GM04504 (cell line): ENCODE measurements at places on chromosomes 2 and 18.

- no peak for DNase-seq
These were observed 3.5 kb upstream of the NCK2 start for GRCh38 chr2:105741174-105741573.

DNA sequence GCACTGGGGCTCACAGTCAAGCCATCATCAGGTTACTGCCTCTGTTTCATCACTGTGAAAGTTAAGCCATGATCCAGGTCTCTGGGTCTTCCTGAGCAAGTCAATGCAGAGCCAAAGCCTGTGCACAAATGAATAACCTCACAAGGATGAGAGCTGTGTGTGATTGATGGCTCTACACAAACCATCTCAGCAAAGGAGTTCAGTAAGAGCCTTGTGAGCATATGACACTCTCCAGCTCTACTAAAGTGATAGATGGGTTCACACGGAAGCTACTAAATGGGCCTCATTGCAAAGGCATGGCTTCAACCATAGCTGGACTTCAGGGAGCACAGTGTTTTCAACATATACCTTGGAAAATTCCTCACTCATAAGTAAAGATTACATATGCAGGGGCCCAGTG lies 101.5 kb downstream of the AFF3 start:
- DNase-seq = no peak

- DNase-seq = no peak
These were observed 329.7 kb upstream of the NRP2 start for GRCh38 chr2:205352593-205352992.

- no peak for DNase-seq
These were observed 2.0 kb downstream of the INO80C start for GRCh38 chr18:35495536-35496314.

DNA sequence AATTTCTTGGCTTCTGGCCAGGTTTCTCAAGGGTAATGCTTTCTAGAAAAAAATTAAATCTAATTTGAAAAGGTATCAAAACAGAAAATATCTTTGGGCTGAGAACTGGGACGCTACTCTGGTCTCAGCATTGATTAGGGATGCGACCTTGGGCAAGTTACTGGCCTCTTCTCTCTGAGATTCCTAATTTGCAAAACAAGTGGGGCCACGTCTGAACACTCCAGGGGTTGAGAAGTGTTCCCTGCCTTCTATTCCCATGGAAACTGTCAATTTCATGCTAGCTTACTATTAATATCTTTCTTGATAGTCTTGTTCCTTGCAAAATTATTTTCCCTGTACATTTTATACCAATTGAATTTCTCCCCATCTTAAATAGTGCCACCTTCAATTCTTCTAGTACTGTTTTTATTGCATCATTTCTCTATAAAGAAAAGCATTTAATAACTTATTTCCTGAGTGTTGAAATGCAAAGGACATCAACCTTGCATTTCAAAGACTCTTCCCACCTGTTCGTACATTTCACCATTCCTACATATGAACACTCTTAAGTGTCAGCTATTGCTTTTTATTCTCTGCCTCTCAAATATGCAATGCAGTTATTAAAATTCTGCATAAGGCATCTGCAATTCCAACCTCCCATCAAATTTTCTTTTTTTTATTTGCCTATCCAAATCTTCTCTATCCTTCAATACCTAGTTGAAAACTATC lies 118.3 kb upstream of the DSEL start:
- no peak for DNase-seq

DNA sequence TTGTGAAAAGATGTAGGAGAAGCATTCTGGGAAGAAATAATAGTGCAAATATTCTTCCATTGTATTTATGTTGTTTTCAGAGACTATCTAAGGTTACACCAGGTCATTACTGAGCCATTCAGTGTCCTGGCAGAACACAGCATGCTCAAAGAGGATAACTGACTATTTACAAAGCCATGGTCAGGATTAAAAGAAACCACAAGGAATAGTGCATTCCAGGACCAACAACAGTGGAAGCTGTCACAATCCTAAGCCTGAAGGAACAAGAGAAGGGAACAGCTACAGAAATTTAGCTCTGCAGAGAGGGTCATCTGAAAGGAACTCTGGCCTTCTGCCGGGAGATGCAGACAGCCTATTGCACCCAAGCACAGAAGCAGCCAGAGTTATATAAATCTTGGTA lies 116.7 kb downstream of the DSC3 start:
- DNase-seq = no peak

DNA sequence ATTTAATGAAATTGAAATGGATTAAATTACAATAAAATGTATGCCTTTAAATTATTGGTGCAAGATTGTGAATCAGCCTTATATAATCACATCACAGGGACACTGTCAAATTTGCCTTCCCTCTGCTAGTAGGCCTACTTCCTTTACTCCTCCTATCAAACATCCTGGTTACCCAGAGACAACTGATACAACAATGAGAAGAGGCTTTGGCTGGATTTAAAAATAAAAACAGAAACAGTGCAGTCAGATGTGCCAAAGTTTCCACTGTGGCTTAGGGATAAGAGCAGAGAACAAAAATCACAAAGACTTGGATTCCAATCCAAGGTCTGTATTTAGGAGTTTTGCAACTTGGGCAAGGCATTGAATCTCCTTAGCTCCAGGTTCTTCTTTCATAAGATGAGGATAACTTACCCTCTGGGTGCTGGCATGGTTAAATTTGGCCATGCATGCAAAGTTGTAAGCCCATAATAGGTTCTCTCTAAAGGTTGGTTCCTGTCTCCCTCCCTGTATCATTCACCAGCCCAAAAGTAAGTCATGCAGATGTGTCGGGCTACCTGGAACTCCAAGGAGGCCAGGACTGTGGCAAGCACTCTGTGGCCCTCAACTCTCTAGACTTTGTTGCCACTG lies 99.3 kb upstream of the LRATD1 start:
- DNase-seq = no peak

DNA sequence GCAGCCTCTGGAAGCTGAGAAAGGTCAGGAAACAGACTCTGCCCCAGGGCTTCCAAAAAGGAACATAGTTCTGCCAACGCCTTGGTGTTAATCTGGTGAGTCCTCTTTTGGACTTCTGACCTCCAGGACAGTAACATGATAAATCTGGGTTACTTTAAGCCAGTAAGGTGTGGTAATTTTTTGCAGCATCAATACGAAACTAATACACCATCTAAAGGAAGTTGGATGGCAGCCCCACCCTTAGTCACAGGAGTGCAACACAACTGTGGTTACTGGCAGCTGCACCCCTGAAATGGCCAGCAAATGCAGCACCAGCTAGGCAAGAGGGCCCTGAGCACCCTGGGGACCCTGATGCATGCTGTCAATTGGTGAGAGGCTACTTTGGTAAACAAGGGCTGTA lies 25.8 kb downstream of the CREG2 start:
- no peak for DNase-seq

GRCh38 chr2:38421274-38422056 lies 44.4 kb upstream of the ATL2 start:
- no peak for DNase-seq

GRCh38 chr2:108244667-108245414 lies 5.1 kb downstream of the SULT1C3 start:
- no peak for DNase-seq

GRCh38 chr2:107285621-107286299 lies 399.8 kb upstream of the ST6GAL2 start:
- no peak for DNase-seq

DNA sequence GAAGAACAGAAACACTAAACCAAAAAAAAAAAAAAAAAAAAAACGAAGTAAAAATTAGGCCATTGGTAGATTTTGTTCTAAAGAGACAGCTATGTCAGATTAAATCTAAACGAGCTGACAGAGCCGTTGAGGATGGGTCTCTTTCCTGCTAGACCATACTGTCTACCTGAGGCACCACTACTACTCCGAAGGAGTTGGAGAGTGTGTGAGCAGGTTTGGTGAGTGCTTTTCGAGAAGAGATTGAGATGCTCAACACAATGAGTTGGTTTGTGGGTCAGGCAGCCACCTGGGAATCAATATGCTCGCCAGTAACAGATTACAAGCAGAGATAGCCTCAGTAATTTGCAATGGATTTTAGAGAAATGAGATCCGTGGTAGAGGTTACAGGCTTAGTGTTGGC lies 281.5 kb upstream of the EPAS1 start:
- DNase-seq = no peak

- DNase-seq = no peak
These were observed 5.4 kb upstream of the YIPF4 start for GRCh38 chr2:32272279-32272678.

DNA sequence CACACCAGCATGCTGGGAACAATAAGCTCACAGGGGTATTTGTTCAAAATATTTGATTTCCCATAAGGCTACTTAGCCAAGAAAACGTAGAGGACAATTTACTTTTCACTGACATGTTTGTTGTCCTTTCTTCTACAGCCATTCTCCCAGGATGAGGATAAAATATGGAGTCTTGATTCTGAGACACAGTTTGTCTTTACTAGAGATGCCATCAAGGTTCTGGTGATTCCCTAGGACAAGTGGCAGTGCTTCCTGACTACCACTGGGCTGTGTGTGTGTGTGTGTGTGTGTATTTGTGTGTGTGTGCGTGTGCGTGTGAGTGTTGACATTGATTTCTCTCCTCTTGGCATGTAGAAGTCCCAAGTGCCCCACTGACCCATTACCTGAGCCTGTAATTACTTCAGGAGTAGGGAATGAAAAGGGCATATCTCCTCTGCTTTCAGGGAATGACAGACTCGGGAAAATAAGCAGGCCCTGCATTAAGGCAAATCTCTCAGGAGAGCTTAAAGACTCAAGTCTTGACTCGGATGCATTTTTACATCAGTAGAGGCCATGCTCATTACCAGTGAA lies 761.6 kb downstream of the DCC start:
- DNase-seq = no peak

GRCh38 chr18:59265246-59265973 lies 7.8 kb downstream of the RAX start:
- no peak for DNase-seq

DNA sequence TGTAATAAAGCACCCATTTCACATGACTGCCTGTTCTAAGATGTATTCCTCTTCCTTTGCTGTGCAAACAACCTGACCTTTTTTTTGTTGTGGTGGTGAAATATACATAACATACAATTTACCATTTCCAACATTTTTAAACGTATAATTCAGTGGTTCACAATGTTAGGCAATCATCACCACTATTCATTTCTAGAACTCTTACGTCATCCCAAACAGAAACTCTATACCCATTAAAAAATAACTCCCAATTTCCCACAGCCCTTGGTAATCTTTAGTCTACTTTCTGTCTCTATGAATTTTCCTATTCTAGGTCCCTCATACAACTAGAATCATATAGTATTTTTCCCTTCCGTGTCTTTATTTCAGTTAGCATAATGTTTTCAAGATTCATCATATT lies 36.7 kb downstream of the RND3 start:
- no peak for DNase-seq

DNA sequence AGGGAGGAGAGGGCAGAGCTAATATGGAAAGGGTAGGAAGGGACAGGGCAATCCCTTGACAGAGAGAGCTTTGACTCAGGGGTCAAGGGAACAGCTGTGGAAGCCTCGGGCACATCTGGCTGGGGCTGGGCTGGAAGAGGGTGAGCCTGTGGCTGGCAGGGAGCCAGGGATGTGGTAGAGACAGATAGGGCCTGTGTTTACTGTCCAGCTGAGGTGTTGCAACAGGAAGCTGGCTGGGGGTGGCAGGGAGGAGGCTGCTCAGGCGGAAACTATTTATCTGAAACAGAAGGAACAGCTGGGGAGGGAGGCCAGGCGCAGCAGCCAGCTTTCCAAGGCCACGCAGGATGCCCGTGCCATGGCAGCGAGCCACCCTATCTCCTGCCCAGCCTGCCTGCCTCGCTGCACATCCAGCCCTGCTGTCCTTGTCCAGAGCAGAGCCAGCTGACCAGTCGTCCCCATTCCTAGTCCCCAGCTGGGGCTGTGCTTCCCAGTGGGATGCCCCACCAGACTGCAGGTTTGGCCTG lies 264.7 kb downstream of the CYP26B1 start:
- peak; percentile 93 for DNase-seq

DNA sequence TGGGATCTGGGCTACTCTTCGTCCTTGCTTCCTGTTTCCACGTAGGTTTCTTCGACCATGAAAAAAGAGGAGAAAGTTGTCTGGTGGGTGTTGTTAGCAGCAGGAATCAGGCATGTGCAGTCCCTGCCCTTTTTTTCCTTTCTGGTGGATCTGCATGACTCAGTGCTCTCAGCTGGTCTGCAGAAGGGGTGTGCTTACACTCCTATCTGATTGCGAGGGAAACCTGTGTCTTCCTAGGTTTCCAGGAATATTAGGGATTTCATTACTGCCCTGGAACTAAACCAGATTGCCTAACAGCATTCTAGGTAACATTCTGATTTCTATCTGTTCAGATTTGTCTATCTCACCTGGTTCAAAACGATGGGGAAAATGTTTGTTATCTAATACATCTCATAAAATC lies 174.3 kb downstream of the CCDC102B start:
- no peak for DNase-seq

DNA sequence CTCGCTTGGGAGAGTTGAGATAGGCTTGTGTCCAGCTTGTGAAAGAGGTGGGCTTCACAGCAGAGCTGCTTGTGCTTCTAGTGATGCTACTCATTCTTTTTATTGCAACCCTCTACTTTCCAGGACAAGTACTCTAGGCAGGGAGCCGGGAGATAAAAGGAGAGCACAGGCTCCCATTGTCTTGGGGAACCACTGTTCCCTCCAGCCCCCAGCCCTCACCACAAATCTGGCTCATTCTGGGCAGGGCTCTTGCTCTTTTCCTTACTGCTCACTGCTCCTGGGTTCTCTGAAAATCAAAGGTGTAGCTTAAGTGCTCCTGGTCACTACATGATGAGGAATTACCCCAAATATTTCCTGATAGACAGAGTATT lies 81.4 kb downstream of the CABYR start:
- DNase-seq = no peak

DNA sequence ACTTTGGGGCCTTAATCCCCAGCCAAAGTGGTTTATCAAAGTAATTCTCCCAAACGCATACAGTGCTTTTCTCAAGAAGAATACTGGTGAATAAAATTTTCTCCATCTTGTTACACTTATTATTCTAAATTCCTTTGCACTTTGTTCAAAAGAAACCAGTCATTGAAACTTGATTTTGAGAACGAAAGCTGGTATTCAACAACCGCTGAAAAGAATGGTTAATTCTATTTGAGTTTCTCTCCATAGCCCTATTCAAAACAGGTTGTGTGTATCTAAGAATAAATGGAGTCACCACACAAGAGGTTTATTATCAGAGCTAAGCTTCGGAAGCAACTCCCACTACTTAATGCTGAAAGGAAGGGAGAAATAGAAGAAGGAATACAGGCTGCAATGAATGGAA lies 117.7 kb downstream of the C1D start:
- DNase-seq = no peak

GRCh38 chr2:54360055-54360792 lies 95.9 kb upstream of the SPTBN1 start:
- DNase-seq = no peak
